ENCODE measurements at places on chromosomes 3 and 15. TPM values are rescaled to one million over a fixed set of nuclear protein-coding genes. Genes with fewer than 3 reads are reported as not detected.
A peak's percentile ranks its signal among the peaks of the same experiment; 100 is the strongest.

DNA sequence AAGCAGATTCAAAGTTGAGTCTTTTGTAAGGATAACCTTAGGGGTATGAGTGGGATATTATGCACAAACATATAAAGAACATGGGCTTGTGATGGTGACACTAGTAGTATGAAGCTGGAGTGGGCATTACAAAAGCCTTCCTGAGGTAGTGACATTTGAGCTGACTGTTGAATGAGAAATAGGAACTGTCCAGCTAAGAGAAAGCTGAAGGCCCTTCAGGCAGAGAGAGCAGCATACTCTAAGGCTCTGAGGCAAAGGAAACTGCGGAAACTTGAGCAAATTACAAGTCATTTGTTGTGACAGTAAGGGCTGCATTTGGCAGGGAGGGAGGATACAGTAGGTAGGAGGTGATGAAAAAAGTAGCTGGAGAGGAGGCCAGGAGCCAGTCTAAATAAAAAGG is 190.7 kb upstream of the CD96 start:
- ATAC-seq: no peak

- ATAC-seq: no peak
Measured at GRCh38 chr15:86872782-86873181, 793.1 kb downstream of the AGBL1 start.

Gene TOP2B
- total RNA-seq: 52.7 TPM

DNA sequence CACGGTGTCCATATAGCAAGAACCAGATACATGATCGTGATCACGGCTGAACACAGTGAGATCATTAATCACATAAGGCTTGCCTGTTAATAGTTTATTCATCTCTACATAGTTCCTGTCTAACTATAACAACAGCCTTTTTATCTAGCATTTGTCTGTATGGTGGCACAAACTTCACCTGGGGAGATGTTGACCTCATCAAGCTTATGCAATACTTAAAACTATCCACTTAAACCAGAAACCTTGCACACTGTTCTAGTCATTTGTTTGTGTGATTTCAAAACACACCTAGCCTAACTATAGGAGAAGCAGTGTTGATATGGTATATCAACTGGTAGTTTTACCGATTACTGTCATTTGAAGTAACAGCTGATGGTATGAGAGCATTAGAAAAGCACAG is 124.8 kb downstream of the VPS13C start:
- ATAC-seq: no peak

GRCh38 chr3:151770956-151771355 is 37.2 kb downstream of the AADACL2 start:
- no peak for ATAC-seq

DNA sequence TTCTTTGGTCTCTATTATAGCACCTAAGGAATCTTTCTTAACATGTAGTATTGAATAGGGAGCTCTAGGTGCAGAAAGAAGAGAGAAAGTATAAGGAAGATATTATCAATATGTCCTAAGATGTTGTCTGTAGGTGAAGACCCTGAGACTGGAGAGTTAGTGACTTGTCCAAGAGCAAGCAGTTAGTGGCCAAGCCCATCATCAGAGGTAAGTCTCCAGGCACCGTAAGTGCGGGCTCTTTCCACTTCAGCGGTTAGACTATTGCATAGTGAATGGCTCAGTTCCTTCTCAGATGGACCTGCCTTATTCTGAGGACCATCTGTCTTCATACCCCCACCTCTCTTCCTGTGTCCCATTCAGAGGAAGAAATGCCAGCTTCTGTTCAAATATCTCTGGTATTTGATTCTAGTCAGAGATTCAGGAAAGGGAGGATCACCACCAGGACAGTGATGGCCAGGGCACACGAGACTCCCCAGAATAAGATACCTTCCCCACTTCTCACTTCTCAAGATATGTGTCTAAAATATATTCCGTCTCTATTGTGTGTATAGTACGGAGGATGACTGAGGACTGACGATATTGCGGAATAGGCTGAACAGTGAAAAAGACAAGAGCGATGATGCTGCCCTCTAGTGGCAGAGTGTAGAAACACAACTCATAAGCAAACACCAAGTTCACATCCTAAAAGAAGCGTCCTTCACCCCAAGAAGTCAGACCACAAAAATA is 19.1 kb upstream of the ADGRG7 start:
- ATAC-seq: peak; percentile 91

GRCh38 chr3:105538483-105538882 is 171.8 kb downstream of the ALCAM start:
- no peak for ATAC-seq

All from esophagus mucosa (tissue), 1 donor.